GM03348 (cell line): ENCODE measurements at places on chromosomes 13 and 19.

- DNase-seq: no peak
Observed at GRCh38 chr19:30920222-30920621, 429.0 kb downstream of the TSHZ3 start.

GRCh38 chr13:84076280-84076679 lies 194.0 kb upstream of the SLITRK1 start:
- no peak for DNase-seq

GRCh38 chr13:60146471-60146870 lies 17.3 kb downstream of the DIAPH3 start:
- DNase-seq: no peak

DNA sequence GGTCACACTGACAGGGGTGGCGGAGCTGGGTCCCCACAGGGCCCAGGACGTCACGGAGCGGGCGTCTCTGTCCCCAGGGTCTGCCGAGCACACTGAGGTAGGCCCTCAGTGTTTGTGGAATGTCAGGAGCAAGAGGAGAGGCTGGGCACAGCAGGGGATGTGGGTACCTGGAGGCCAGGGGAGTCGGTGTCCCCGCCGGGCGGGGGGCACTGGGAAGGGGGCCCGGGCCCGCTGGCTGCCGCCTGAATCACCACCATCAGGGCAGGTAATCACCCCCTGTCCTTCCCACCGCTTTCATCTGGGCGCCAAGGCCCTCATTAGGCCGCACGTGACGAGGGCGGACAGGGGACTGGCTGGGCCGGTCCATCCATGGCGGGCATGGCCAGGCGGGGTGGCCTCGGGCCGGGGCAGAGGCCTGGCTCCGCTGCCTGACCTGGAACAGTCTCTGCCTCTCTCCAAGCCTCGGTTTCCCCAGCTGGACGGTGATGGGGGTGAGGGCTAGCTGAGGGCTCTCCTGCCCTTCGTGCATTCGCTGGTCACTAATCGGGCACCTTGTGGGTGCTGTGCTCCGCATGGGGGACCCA lies 1.0 kb downstream of the FGF22 start:
- no peak for DNase-seq

- no peak for DNase-seq
Observed at GRCh38 chr13:47611664-47612288, 389.3 kb downstream of the SUCLA2 start.

GRCh38 chr13:35716186-35716585 lies 239.7 kb upstream of the MAB21L1 start:
- DNase-seq: peak; percentile 78

DNA sequence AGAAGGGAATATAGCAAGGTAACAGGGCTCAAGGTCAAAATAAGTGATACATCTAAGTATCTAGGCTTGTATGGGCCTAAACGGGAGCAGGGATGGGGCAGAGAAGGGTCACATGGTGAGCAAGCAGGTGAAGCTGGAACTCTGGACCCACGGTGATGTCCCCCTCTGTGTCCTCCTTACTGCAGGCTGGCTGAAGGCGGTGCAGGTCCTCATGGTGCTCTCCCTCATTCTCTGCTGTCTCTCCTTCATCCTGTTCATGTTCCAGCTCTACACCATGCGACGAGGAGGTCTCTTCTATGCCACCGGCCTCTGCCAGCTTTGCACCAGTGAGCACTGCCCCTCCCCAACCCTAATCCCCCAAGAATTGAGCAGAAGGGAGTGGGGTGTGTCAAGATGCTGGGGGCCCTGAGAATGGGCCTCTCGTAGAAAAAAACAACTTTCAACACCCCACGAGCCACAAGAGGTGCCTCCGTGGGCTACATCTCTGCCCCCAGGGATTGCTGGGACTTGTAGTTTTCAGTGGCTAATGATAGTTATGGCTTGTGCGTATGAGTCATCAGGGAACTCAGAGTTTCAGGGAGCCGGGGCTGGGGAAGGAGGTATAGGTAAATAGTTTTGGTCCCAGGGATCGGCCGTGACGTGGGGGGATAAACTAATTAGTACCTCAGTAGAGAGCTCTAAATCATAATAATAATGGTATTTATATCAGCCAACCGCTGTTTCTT lies 4.0 kb downstream of the EMP3 start:
- peak; percentile 21 for DNase-seq

- peak; percentile 94 for DNase-seq
Observed at GRCh38 chr19:14418856-14419105, 360 bp downstream of the DDX39A start.

GRCh38 chr13:110176431-110176830 lies 130.5 kb downstream of the COL4A1 start:
- no peak for DNase-seq

DNA sequence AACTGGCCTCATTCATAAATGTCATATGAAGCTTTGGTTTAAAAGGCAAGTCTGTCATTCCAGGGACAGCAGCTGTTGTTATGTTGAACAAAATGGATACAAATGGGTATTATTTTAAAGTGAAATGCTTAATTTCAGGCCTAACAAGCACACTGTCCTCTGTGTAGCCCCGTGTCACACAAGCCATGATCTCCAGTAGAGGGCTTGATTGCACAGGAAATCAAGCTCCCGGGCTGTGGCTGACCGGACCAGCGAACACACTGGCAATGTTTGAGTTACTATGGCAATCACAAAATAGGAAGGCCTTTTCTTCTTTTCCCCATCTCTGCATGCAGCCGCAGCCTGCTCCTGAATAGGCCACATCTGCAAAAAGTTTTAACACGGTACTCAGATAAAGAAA lies 64.0 kb upstream of the GSX1 start:
- DNase-seq: no peak

GRCh38 chr13:40271931-40272775 lies 394.3 kb downstream of the FOXO1 start:
- DNase-seq: peak; percentile 82

DNA sequence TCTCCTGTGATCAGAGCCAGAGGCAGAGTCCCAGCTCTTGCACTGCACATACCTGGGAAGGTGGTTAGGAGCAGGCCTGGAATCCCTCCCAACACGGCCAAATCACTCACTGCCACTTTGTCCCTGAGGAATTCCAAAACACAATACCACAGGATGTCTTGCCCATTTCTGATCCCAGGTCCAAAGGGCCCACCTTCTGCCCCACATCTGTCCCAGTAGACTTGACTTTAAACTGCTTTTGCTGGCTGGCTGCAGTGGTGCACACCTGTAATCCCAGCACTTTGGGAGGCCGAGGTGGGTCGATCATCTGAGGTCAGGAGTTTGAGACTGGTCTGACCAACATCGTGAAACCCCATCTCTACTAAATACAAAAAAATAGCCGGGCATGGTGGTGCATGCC lies 18.9 kb downstream of the ZNF536 start:
- no peak for DNase-seq

- DNase-seq: no peak
Observed at GRCh38 chr19:35211545-35212230, 16.9 kb downstream of the FAM187B start.

GRCh38 chr13:85197431-85197830 lies 601.8 kb downstream of the SLITRK6 start:
- no peak for DNase-seq

GRCh38 chr19:2123682-2124387 lies 27.1 kb downstream of the IZUMO4 start:
- DNase-seq: no peak

- DNase-seq: no peak
Observed at GRCh38 chr13:110129076-110129475, 177.9 kb downstream of the COL4A1 start.

- DNase-seq: no peak
Observed at GRCh38 chr13:27878274-27878673, 41.5 kb upstream of the PDX1 start.

DNA sequence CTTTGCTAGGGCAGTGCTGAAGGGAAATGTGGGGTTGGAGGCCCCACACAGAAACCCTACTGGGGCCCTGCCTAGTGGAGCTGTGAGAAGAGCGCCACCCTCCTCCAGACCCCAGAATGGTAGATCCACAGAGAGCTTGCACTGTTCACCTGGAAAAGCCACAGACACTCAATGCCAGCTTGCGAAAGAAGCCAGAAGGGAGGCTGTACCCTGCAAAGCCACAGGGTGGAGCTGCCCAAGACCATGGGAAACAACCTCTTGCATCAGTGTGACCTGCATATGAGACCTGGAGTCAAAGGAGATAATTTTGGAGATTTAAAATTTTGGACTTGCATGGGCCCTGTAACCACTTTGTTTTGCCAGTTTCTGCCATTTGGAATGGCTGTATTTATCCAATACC lies 615.4 kb upstream of the MIR17HG start:
- no peak for DNase-seq

- DNase-seq: no peak
Observed at GRCh38 chr13:20270163-20270865, 38.2 kb upstream of the GJB6 start.

DNA sequence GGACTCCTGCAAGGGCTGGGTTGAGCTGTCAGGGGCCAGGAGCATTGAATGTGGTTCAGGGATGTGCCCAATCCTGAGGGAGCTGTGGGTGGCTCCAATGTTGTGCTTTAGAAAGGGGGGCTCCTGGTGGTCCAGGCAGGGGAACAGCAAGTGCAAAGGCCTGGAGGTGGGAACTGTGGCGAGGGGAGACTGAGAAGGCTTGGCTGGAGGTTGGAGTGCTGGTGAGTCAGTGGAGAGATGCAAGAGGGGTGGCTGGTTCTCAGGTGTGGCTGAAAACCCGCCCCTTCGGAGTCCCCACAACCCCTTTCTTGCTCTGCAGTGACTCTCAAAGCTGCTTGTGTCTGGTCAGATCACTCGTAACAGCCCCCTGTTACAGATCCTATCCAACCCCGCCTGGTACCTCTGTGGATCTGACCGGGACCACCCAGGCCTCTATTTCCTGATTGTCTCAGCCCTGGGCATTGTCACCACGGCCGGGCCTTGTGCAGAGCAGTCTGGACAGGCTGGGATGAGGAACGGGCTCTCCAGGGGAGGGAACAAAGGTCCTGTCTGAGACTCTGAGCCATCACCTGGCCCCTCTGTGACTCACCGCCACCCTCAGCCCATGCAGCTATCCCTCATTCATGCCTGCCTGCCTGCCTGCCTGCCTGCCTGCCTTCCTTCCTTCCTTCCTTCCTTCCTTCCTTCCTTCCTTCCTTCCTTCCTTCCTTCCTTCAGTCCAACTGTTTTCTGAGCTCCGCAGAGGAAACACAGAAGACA lies 1.4 kb upstream of the KCNN1 start:
- no peak for DNase-seq

GRCh38 chr13:111531505-111531904 lies 211.1 kb downstream of the TEX29 start:
- no peak for DNase-seq

GRCh38 chr19:29927944-29928625 lies 14.0 kb upstream of the URI1 start:
- DNase-seq: peak; percentile 26

DNA sequence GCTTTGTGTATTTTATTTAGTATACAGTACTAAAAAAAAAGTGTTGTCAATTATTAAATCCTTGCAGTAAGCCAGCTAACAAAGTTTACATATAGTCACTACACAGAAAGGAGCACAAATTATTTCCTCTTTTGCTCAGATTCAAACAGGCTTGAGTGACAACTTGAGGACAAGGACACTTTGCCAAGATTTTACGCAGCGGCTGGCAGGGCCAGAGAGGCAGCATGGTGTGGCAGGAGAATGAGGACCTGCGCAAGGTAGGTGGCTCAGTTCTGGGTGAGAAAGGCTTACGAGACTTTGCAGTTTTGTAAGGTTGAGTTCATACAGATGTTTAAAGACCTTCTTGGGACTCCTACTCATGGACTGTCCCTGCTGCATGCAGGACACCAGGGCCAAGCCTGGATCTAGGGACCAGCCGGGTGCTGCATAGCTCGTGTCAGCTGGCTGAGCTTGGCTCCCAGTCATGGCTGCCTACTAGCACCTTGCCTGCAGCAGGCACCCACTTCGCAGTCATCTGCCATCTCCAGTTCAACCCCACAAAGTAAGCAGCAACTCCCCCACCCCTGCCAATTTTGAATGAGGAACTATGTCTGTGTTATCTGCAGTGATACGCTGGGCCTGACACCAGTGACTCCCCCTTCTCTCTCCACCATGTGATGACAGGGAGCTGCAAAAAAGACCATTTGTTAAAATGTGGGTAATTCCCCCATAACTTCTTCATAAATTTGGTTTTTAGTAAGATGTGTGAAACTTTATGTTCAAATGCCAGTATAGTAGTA lies 3.7 kb upstream of the TUBA3C start:
- peak; percentile 6 for DNase-seq

DNA sequence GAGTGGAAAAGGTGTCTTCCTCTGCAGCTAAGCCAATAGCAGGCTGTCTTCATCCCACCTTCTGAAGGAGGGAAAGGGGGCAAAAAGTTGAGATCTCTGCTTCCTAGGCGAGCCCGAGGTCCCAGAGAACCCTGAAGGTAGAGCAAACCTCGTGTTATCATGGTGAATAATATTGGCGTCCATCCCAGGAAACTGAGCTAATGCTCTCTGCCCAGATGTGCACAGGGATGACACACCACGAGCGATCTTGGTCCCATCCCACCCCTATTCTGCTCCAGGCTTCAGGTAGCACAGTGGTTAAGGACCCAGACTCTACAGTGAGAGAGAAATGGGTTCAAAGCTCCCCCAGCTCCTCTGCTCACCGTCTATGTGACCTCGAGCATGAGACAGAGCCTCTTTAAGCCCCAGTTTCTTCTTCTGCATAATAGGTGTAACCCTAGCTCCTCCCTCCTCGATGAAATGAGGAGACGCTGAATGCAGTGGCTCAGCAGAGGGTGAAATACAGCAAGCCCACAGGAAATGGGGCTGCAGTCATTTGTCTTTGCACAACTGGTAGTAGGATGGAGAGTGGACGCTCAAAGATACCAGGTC lies 9.9 kb upstream of the CEACAM20 start:
- DNase-seq: peak; percentile 29

DNA sequence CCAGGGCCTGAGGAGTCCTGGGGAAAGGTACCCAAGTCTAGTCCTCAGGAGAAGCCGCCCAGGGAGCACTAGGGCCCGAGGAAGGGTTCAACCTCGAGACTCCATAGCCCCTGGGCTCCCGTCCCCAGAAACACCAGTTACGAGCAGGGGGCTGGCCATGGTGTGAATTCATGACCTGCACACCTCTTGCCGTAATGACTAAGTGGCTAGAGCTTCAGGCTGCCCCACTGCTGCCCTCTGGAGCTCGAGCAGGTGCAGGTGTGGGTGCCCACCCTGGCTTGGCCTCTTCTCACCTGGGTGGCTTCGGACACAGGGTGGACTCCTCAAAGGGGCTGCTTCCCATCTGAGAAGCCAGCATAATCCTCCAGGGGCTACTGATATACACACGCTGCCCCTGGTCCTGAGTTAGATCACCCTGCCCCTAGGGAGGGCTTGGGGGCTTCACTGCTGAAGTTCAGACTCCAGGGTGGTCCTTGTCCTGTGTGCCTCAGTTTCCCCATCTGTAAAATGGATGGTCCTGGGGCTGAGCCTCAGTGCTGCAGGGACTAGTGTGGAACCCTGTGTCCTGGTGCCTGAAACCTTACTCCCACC lies 13.6 kb downstream of the SPC24 start:
- DNase-seq: no peak
